ENCODE measurements at places on chromosomes 3 and 15. TPM values are rescaled to one million over a fixed set of nuclear protein-coding genes. Genes with fewer than 3 reads are reported as not detected.

- peaks cover 46% of the 10 kb centered on the region for H3K4me1 ChIP-seq
- H3K27me3 ChIP-seq, result no peaks in the 10 kb centered on the region
- H3K36me3 ChIP-seq, result no peaks in the 10 kb centered on the region
- peak overlapping the region; percentile 80 for H3K27ac ChIP-seq
These were observed 447.8 kb upstream of the THBS1 start for GRCh38 chr15:39132954-39133600.

The AMT gene
- total RNA-seq, result 3.5 TPM

DNA sequence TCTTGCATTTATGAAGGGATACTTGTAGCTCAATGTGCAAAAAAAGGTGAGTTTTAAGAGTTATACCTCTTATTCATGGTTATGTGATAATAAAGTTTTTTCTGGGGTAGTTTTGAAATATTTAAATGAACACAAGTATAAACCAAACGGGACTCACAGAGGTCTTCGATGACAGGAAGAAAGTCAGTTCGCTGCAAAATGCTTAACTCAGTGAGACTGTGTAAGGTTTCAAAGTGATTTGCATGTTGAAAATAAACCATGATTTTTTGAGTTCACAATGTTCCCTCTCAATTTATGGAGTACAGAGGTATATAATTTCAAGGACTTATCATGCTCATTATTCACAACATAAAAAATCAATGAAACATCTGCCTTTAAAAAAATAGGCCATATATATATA, 36.3 kb upstream of the MYH15 start:
- no peaks in the 10 kb centered on the region for H3K36me3 ChIP-seq
- H3K27ac ChIP-seq, result no peak overlapping the region
- H3K4me3 ChIP-seq, result peak overlapping the region; percentile 27
- H3K4me1 ChIP-seq, result peaks cover 8% of the 10 kb centered on the region

The SAMMSON gene
- 4.2 TPM for total RNA-seq

DNA sequence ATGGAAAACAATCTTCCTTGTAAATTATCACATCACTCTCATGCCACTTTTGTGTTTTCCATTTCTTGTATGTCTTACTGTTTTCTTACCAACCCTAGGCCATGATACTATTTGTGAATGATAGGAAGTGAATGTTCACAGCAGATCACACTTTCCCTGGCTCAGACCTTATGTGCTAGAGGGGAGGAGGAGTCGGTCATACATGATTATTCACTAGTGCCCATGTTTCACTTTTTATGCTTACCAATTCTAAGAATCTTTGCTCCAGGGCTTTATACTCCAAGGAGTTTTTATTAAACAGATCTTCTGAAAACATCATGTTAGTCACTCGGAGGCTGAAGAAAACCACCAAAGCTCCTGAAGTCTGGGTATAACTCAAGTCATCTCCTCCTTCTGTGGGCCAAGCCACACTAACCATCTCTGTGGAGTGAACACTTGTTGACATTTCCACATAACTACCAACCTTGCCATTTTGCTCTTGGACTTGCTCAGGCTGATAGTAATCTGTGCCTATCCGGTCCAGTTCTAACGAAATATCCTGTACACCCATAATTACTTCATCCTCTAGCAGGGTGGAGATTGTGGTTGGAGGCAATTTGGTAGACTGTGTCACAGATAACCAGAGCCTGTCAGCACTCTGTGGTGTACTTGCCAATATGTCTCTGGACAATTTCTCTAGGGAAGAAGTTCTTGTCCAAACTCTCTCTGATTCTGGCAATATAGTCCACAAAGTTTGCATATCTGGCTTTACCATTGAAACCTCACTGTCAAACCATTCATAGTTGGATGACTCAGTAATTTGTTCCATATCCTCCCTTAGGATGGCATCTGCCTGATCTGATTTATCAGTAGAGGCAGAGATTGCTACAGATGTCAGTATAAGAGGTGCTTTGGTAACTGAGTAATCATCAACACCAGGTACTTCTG, 76.8 kb downstream of the IMPG2 start:
- H3K27me3 ChIP-seq, result no peaks in the 10 kb centered on the region
- no peaks in the 10 kb centered on the region for H3K36me3 ChIP-seq
- DNase-seq, result no peak
- H3K4me1 ChIP-seq, result no peaks in the 10 kb centered on the region
- H3K27ac ChIP-seq, result no peak overlapping the region
- no peak overlapping the region for H3K4me3 ChIP-seq

- no peak overlapping the region for H3K4me3 ChIP-seq
- H3K4me1 ChIP-seq, result peaks cover 36% of the 10 kb centered on the region
- no peaks in the 10 kb centered on the region for H3K36me3 ChIP-seq
- no peaks in the 10 kb centered on the region for H3K27me3 ChIP-seq
- peak; percentile 57 for DNase-seq
These were observed 99.0 kb upstream of the LIPC start for GRCh38 chr15:58332676-58333400.

DNA sequence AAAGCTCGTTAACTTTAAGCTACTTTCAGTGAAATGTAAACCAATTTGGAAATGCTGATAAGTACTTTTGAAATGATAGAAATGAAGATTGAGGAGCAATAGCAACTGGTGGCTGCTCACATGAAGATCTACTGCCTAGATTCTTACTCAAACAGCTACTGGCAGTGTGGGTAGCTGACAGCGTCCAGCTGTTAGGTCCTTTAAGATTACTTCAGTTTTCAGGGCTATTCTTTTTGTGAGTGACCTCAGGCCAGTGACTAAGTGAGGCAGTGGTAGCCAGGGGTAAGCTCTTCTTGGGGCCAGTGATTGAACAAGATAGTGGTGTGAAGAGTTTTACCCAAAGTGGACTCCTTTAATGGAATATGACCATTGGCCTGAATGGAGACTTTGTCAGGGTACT, 41.3 kb downstream of the NECTIN3 start:
- no peaks in the 10 kb centered on the region for H3K4me1 ChIP-seq
- no peak overlapping the region for H3K27ac ChIP-seq
- no peak overlapping the region for H3K4me3 ChIP-seq
- no peak for DNase-seq
- no peaks in the 10 kb centered on the region for H3K27me3 ChIP-seq

The CACNA2D3 gene
- 3.6 TPM for total RNA-seq

The SPRED1 gene
- 20.9 TPM for total RNA-seq

GRCh38 chr15:82039871-82040270, 5.9 kb downstream of the MEX3B start:
- no peaks in the 10 kb centered on the region for H3K27me3 ChIP-seq
- no peak overlapping the region for H3K27ac ChIP-seq
- no peaks in the 10 kb centered on the region for H3K36me3 ChIP-seq
- H3K4me1 ChIP-seq, result peaks cover 29% of the 10 kb centered on the region

DNA sequence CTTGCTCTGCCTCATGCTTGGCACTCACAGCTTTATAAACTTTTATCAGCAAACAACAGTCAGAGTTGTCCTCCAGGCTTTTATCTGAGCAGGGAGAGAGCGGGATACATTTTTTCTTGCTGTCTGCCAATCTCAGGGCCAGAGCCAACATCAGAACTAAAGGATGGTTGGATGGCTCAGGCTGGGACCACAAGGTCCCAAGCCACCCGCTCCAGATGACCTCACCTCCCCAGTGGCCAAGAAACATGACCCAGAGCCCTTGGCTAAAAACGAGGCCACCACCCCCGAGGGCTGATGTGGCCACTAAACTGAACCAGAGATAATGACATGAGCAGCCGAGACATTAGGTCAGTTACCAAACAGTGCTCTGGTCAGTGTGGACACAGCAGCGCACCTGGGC, 18.8 kb upstream of the SPATA12 start:
- no peak overlapping the region for H3K4me3 ChIP-seq
- H3K4me1 ChIP-seq, result peaks cover 12% of the 10 kb centered on the region
- H3K27ac ChIP-seq, result no peak overlapping the region
- no peaks in the 10 kb centered on the region for H3K36me3 ChIP-seq
- DNase-seq, result no peak
- H3K27me3 ChIP-seq, result no peaks in the 10 kb centered on the region

DNA sequence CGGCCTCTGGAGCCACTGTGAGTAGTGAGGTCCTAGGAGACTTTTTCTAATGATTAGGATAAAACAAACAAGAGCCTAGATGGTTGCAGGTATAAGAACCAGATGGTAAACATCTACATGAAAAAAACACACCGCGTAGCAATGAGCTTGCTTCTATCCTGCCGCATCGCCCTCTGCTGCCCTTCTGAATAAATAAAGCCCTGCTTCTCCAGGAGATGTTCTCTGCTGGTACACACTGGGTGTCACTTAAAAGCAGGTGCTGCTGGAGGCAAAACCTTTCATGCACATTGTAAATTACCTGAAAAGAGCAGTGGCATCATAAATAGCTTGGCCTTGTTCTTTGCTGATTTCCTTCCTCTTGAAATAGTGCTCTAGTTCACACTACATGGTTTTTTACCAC, 164.4 kb upstream of the TOPAZ1 start:
- H3K36me3 ChIP-seq, result no peaks in the 10 kb centered on the region

The WDR93 gene
- 0.13 TPM for total RNA-seq

GRCh38 chr3:142863010-142863817, 25.7 kb downstream of the PCOLCE2 start:
- peaks cover 5% of the 10 kb centered on the region for H3K27me3 ChIP-seq
- H3K4me3 ChIP-seq, result no peak overlapping the region
- no peak for DNase-seq
- no peaks in the 10 kb centered on the region for H3K36me3 ChIP-seq
- H3K4me1 ChIP-seq, result no peaks in the 10 kb centered on the region

DNA sequence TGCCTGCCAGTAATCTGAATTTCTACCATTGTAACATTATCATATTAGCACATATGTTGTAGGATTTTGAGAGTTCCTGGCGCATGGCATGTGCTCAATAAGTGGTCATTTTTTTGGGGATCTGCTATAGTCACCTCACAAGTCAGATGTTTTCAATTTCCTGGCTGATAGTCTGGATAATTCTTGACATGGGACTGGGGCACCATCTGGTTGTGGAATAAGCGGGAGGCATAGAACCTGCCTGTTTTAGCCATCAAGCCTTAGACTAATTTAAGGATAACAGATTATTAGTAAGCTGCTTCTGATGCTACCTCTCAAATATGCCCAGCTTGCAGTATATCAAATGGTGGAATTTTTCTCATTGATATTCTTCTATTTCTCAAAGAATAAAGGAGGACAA, 39.1 kb downstream of the GASK1A start:
- H3K27ac ChIP-seq, result no peak overlapping the region
- H3K27me3 ChIP-seq, result no peaks in the 10 kb centered on the region
- H3K4me1 ChIP-seq, result peaks cover 30% of the 10 kb centered on the region
- no peak overlapping the region for H3K4me3 ChIP-seq

- no peak overlapping the region for H3K4me3 ChIP-seq
- H3K27ac ChIP-seq, result no peak overlapping the region
These were observed 80.3 kb upstream of the ABHD17C start for GRCh38 chr15:80614711-80615360.

All from esophagus muscularis mucosa (tissue), 4 donors.